ENCODE measurements at places on chromosomes 11 and 22. TPM values are rescaled to one million over a fixed set of nuclear protein-coding genes. Genes with fewer than 3 reads are reported as not detected.

GRCh38 chr11:119470317-119471291 lies 47.6 kb upstream of the THY1 start:
- H3K4me3 ChIP-seq, result no peak overlapping the region
- H3K27ac ChIP-seq, result no peak overlapping the region
- DNase-seq, result no peak
- H3K27me3 ChIP-seq, result peaks cover 13% of the 10 kb centered on the region

GRCh38 chr22:29994943-29995342 lies 85.3 kb upstream of the HORMAD2 start:
- no peaks in the 10 kb centered on the region for H3K27me3 ChIP-seq
- no peak overlapping the region for H3K27ac ChIP-seq
- peaks cover 39% of the 10 kb centered on the region for H3K36me3 ChIP-seq
- no peak overlapping the region for H3K4me3 ChIP-seq
- DNase-seq, result no peak
- no peaks in the 10 kb centered on the region for H3K4me1 ChIP-seq

GRCh38 chr11:123211149-123211852 lies 16.3 kb upstream of the CLMP start:
- H3K4me1 ChIP-seq, result no peaks in the 10 kb centered on the region
- no peaks in the 10 kb centered on the region for H3K27me3 ChIP-seq
- no peak overlapping the region for H3K4me3 ChIP-seq
- no peak for DNase-seq

- DNase-seq, result no peak
- H3K27me3 ChIP-seq, result no peaks in the 10 kb centered on the region
- no peaks in the 10 kb centered on the region for H3K36me3 ChIP-seq
- peaks cover 69% of the 10 kb centered on the region for H3K4me1 ChIP-seq
- H3K27ac ChIP-seq, result peak overlapping the region; percentile 68
Observed at GRCh38 chr22:50531962-50532674, 2.3 kb upstream of the TYMP start.

DNA sequence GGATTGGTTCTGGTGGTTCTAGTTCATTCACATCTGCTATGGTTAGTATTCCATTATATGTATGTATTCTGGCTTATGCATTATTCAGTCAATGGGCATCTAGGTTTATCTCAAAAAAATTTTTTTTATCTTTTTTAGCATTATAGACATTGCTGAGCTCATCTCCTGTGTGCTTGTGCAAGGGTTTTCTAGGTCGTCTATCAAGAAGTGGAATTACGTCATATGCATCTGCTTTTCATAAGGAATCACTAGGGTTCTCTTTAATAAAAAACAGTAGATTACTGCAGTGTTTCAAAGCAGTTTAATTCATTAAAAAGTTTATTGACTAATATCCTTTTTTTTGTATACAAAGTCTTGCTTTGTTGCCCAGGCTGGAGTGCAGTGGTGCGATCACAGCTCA lies 21.3 kb downstream of the TBC1D22A start:
- H3K4me1 ChIP-seq, result peaks cover 18% of the 10 kb centered on the region
- no peaks in the 10 kb centered on the region for H3K27me3 ChIP-seq
- no peak overlapping the region for H3K4me3 ChIP-seq
- H3K27ac ChIP-seq, result no peak overlapping the region
- no peak for DNase-seq
- peaks cover 14% of the 10 kb centered on the region for H3K36me3 ChIP-seq

- H3K4me1 ChIP-seq, result peaks cover 28% of the 10 kb centered on the region
- H3K27ac ChIP-seq, result no peak overlapping the region
- H3K27me3 ChIP-seq, result no peaks in the 10 kb centered on the region
- H3K36me3 ChIP-seq, result peaks cover 76% of the 10 kb centered on the region
- DNase-seq, result no peak
- no peak overlapping the region for H3K4me3 ChIP-seq
Observed at GRCh38 chr22:38729946-38730345, 24.2 kb downstream of the GTPBP1 start.

DNA sequence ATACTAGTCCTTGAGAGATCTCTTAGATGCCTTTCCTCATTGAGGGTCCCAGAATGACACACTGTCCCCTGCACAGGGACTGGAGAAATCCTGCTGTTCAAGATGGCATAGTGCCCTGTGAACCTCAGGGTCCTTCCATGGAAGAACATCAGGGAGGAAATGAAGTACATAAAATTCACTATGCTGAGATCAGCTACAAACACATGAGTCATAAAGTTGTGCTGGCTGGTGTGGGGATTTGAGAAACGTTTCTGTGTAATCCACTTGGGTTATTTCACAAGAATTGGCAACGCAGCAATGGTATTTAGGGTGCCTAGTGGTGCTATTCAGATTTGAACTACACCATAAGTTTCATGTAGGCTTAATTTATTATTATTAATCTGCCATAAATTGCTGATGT lies 174.4 kb downstream of the MAML2 start:
- H3K36me3 ChIP-seq, result peaks cover 6% of the 10 kb centered on the region
- H3K4me3 ChIP-seq, result no peak overlapping the region
- no peak overlapping the region for H3K27ac ChIP-seq
- H3K4me1 ChIP-seq, result peaks cover 29% of the 10 kb centered on the region
- no peaks in the 10 kb centered on the region for H3K27me3 ChIP-seq
- DNase-seq, result no peak

DNA sequence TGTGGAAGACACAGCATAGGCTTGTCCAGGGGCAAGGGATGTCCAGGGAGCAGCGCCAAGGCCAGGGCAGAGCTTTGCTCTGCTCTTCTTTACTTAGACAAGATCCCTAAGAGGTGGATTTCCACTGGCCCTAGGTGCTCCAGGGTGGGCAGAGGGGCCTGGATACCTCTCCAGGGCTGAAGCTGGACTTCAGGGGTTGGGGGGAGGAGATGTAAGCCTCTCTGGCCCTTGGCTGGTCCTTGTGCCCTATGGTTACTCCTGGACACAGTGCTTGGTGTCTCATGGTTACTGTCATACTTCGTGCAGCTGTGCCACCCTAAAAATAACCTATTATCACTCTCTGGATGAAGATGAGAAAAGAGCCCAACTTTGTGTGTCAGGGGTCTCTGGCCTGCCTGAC lies 12.9 kb upstream of the KCNJ11 start:
- no peaks in the 10 kb centered on the region for H3K27me3 ChIP-seq
- no peak for DNase-seq
- H3K36me3 ChIP-seq, result no peaks in the 10 kb centered on the region
- H3K27ac ChIP-seq, result no peak overlapping the region
- no peaks in the 10 kb centered on the region for H3K4me1 ChIP-seq

GRCh38 chr22:47335460-47335859 lies 573.0 kb downstream of the TBC1D22A start:
- no peaks in the 10 kb centered on the region for H3K36me3 ChIP-seq
- no peak for DNase-seq
- H3K27me3 ChIP-seq, result no peaks in the 10 kb centered on the region
- H3K4me3 ChIP-seq, result no peak overlapping the region

DNA sequence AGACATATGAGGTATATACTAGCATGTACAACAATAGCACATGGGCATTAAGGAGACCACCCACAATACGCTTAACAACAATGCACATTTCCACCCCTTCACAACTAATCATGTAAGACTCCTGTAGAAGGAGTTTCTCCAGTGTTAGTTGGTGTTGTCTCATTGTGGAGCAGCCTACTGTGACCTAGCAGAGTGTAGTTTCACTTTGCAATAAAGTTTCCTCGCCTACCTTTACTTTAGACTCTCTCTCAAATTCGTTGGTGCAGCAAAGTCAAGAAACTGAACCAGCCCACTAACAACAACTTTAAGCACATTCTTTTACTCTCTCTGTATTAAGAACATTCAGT lies 863.6 kb downstream of the FAM181B start:
- H3K27ac ChIP-seq, result peak overlapping the region; percentile 23
- peak overlapping the region; percentile 40 for H3K4me3 ChIP-seq
- peaks cover 14% of the 10 kb centered on the region for H3K4me1 ChIP-seq
- no peaks in the 10 kb centered on the region for H3K27me3 ChIP-seq
- H3K36me3 ChIP-seq, result no peaks in the 10 kb centered on the region
- no peak for DNase-seq

DNA sequence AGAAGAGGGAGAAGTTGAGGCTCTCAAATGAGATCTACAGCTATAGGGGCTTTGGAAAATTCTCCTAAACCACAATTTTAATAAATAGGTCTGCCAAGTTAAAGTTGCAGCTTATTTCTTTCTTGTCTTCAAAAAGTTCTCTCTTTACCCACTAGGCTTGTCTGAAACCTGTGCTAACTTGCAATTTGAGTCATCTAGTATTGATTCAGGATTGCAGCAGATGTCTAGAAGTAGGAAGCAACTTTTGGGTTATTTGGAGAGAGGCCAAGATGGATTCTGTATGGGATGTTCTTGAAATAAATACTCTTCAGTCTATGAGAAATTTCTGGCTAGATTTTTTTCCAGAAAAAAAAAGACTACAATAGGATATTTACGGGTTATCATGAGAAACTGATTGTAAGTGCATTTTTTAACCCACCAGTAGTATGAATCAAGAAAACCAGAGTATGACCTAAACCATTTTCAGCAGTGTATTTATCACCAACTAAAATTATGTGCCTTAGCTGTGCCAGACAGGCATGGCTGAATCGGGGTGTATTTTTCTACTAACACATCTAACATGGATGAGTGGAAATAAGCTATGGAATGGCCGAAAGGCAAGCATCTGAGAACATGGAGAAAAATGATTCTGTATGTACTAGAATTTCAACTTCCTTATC lies 4.9 kb upstream of the RAB38 start:
- H3K27ac ChIP-seq, result no peak overlapping the region
- no peaks in the 10 kb centered on the region for H3K27me3 ChIP-seq
- H3K4me1 ChIP-seq, result peaks cover 5% of the 10 kb centered on the region
- H3K4me3 ChIP-seq, result no peak overlapping the region
- DNase-seq, result no peak
- no peaks in the 10 kb centered on the region for H3K36me3 ChIP-seq

KRTAP5-2 gene
- not detected for total RNA-seq

USP2 gene
- total RNA-seq, result 2.0 TPM

OR56A1 gene
- not detected for total RNA-seq

ANKK1 gene
- 1.6 TPM for total RNA-seq
